ENCODE measurements at places on chromosomes 6 and 20.

GRCh38 chr6:142845624-142846458 is 99.1 kb downstream of the HIVEP2 start:
- DNase-seq, result peak; percentile 62
- no peaks in the 10 kb centered on the region for H3K27me3 ChIP-seq
- peak overlapping the region; percentile 32 for H3K4me3 ChIP-seq
- H3K36me3 ChIP-seq, result no peaks in the 10 kb centered on the region
- H3K4me1 ChIP-seq, result peaks cover 13% of the 10 kb centered on the region

- no peak overlapping the region for H3K4me3 ChIP-seq
- no peaks in the 10 kb centered on the region for H3K27me3 ChIP-seq
- no peaks in the 10 kb centered on the region for H3K36me3 ChIP-seq
Observed at GRCh38 chr6:99378636-99379035, 15.4 kb downstream of the COQ3 start.

DNA sequence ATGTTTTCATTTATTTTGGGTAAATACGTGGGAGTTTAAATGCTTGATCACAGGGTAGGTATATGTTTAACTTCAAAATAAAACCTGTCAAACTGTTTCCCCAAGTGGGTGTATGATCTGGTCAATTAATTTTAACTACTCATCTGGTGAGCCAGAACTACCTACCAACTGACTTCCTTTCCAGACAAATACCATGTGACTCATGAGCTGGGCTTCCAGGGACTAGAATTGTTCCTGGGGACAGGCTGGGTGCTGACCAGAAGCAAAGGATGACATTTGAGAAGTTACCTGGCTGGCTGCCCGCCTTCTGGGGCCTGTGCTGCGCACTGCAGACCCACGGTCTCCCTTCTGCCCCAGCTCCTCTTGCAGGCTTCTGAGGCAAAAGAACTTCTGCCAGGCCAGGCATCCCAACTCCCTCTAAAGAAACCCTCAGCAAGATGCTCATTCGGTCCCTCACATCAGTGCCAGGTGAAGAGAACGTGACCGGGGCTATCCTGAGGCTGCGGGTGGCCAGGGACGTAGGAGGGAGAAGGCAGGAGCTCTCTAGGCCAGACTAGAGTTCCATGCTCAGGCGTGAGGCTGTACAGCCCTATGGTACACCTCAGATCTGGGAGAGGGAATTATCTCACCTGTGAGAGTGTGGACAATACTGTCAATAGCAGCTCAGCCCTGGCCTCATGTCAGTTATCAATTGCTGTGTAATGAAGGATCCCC is 103.6 kb downstream of the JPH2 start:
- no peak for DNase-seq
- no peaks in the 10 kb centered on the region for H3K27me3 ChIP-seq
- no peak overlapping the region for H3K4me3 ChIP-seq
- no peaks in the 10 kb centered on the region for H3K4me1 ChIP-seq

GRCh38 chr20:44223721-44224120 is 13.2 kb upstream of the OSER1 start:
- no peaks in the 10 kb centered on the region for H3K27me3 ChIP-seq
- DNase-seq, result no peak

DNA sequence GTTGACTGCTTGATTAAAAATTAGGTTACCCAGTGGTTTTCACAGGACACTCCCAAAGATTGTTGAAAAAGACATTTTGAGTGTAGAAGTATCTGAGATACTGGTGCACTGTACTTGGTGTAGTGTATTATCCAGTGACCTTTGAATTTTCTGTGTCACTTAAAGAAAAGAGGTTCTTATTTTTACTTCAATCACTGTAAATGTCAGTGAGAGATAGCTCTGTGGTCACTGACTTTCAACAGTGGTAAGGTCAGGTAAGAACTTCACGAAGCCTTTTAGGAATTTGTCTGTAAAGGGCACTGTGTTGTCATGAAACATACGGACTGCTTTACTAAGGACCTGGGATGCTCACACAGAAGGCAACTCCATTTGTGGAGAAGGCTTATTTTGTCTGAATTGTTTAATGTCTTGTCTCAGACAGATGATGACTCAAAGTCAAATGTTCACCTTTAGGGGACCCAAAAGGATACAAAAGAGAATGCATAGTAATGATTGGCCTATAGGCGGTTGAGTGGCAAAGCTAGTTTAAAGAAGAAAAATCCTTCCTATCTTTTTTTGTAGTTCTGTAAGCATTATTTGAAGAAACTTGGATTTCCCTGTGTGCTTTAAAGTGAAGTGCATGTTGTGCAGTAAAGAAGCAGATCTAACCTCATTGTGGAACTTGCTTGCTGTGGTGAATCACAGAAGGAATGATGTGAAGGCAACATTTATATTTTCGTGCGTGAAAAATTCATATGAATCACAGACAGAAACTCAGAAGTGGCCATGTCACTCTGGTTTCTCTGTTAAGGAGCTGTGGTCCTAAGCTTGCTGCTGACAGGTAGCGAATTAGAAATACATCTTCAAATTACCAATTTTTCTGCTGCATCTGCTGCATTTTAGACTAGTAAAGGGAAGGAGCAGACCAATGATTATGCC is 47.3 kb downstream of the ZFAND3 start:
- no peak overlapping the region for H3K4me3 ChIP-seq
- H3K27ac ChIP-seq, result no peak overlapping the region
- no peak for DNase-seq
- no peaks in the 10 kb centered on the region for H3K36me3 ChIP-seq
- no peaks in the 10 kb centered on the region for H3K27me3 ChIP-seq

DNA sequence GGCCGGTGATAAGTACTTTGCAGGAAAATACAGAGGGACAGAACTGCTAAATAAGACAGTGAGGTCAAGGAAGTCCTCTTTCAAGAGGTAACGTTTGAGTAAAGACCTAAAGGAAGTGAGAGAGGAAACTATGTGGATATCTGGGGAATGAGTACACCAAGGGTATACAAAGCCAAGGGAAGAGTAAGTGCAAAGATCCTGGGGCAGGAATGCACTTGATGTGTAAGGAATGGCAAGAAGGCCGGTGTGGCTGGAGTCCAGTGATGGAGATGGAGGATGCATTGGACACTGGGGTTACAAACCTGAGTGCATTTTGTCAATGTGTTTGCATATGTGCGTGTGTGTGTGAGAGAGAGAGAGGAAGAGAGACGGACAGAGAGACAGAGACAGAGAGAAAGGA is 32.1 kb upstream of the TGM2 start:
- no peak overlapping the region for H3K27ac ChIP-seq
- no peaks in the 10 kb centered on the region for H3K4me1 ChIP-seq
- H3K27me3 ChIP-seq, result no peaks in the 10 kb centered on the region
- H3K36me3 ChIP-seq, result no peaks in the 10 kb centered on the region
- no peak for DNase-seq

DNA sequence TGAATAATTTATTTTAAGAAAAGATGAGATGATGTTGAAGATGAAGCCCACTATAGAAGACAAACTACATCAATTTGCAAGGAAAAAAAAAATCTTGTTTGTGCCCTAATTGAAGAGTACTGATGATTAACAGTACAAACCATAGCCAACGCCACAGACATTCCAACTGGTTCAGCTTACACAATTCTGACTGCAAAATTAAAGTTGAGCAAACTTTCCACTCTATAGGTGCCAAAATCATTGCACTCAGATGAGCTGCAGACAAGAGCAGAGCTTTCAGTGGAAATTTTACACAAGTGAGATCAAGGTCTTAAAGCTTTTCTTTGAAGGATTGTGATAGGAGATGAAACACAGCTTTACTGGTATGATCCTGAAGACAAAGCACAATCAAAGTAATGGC is 85.3 kb downstream of the OGFRL1 start:
- H3K27me3 ChIP-seq, result no peaks in the 10 kb centered on the region
- DNase-seq, result no peak
- H3K4me1 ChIP-seq, result no peaks in the 10 kb centered on the region
- H3K27ac ChIP-seq, result no peak overlapping the region

GRCh38 chr6:27896398-27896796 is 15.8 kb downstream of the OR2B2 start:
- H3K27me3 ChIP-seq, result no peaks in the 10 kb centered on the region
- H3K4me3 ChIP-seq, result peak overlapping the region; percentile 98
- H3K4me1 ChIP-seq, result no peaks in the 10 kb centered on the region
- H3K27ac ChIP-seq, result no peak overlapping the region

- H3K27ac ChIP-seq, result no peak overlapping the region
- no peak overlapping the region for H3K4me3 ChIP-seq
- no peaks in the 10 kb centered on the region for H3K27me3 ChIP-seq
Observed at GRCh38 chr20:4810426-4811019, 88.8 kb downstream of the PRND start.

DNA sequence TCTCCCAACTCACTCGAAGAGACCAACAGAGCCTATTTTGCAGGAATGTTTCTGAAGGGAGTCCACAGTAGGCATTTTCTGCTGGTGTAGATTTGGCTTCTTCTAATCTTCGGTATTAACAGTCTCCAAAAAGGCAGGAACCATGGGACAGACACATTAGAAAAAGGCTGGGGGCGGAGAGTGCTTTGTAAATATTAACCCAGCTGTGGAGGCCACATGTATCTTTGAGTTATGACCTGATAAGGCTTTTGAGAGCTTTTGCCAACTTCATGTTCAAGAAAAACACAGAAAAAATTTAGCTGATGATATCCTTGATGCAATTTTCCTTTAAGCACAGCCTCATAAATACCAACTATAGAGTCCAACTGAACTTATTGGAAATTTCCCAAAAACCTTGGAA is 119.4 kb upstream of the TSHZ2 start:
- H3K36me3 ChIP-seq, result no peaks in the 10 kb centered on the region
- H3K4me3 ChIP-seq, result no peak overlapping the region
- no peaks in the 10 kb centered on the region for H3K27me3 ChIP-seq

DNA sequence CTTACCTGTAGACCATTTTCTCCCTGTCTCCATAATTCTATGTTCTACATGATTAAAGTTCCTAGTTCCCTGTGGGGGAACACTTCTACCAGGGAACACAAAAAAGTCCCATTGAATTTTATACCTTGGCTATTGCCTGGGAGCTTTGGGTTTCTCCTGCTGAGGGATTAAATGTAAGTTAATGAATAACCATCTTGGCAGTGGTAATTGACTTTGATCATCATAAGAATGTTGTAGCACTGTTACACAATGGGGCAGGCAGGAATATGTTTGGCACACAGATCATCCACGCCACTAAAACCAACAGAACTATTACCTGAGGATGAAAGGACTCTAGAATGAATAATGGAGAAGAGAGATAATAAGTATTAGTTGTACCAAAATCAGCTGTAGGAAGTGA is 1106.2 kb upstream of the GJE1 start:
- no peaks in the 10 kb centered on the region for H3K4me1 ChIP-seq
- H3K4me3 ChIP-seq, result no peak overlapping the region
- H3K27me3 ChIP-seq, result no peaks in the 10 kb centered on the region
- H3K36me3 ChIP-seq, result no peaks in the 10 kb centered on the region
- no peak for DNase-seq

DNA sequence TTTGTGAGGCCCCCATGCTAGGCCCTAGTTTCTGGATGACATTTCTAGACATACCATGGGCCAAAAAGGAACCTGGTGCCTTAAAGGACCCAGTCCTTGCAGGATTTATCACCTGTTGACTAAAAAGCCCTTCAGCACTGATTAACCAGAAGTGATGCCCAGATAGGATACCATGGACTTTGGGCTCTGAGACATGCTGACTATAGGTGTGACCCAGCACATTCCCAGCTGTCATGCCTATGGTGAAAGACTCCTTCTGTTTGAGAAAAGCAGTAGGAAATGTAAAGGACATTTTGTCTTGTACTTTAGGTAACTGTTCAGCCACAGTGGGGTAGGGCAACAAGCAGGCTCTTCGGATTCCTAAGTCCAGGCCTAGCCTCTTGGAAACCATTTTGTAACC is 724.2 kb downstream of the CD109 start:
- no peak for DNase-seq
- H3K4me3 ChIP-seq, result no peak overlapping the region
- no peak overlapping the region for H3K27ac ChIP-seq
- no peaks in the 10 kb centered on the region for H3K4me1 ChIP-seq
- H3K27me3 ChIP-seq, result no peaks in the 10 kb centered on the region

GRCh38 chr6:157034436-157035230 is 257.5 kb downstream of the ARID1B start:
- no peaks in the 10 kb centered on the region for H3K27me3 ChIP-seq
- H3K4me3 ChIP-seq, result no peak overlapping the region
- peaks cover 8% of the 10 kb centered on the region for H3K4me1 ChIP-seq
- H3K36me3 ChIP-seq, result no peaks in the 10 kb centered on the region
- no peak for DNase-seq

DNA sequence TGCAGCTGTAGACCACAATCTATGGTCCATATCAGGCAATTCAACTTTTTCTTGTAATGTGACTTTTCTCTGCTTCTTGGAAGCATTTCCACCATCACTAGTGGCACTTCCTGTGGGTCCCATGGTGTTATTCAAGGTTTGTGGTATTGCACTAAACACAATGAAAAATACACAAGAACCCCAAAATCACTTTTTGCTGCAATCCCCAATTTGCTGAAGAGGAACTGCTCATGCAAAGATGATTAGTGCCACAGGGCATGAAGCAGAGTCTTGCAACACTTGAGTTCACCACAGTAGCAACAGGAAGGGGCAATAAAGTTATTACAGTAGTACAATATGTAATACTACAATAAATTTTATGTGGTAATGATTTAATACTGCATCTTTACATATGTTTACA is 16.8 kb upstream of the TAAR1 start:
- no peak overlapping the region for H3K27ac ChIP-seq
- no peaks in the 10 kb centered on the region for H3K4me1 ChIP-seq
- no peaks in the 10 kb centered on the region for H3K27me3 ChIP-seq
- H3K4me3 ChIP-seq, result no peak overlapping the region
- H3K36me3 ChIP-seq, result no peaks in the 10 kb centered on the region

GRCh38 chr6:117740605-117741004 is 65.3 kb downstream of the NUS1 start:
- no peak for DNase-seq
- no peaks in the 10 kb centered on the region for H3K4me1 ChIP-seq
- no peak overlapping the region for H3K4me3 ChIP-seq
- no peaks in the 10 kb centered on the region for H3K36me3 ChIP-seq
- H3K27ac ChIP-seq, result no peak overlapping the region

GRCh38 chr6:63975699-63976098 is 340.1 kb downstream of the PHF3 start:
- no peaks in the 10 kb centered on the region for H3K4me1 ChIP-seq
- no peak overlapping the region for H3K27ac ChIP-seq
- no peak overlapping the region for H3K4me3 ChIP-seq
- H3K27me3 ChIP-seq, result no peaks in the 10 kb centered on the region
